ENCODE measurements at places on chromosomes 6 and 20. TPM values are rescaled to one million over a fixed set of nuclear protein-coding genes. Genes with fewer than 3 reads are reported as not detected.
A peak's percentile ranks its signal among the peaks of the same experiment; 100 is the strongest.

DNA sequence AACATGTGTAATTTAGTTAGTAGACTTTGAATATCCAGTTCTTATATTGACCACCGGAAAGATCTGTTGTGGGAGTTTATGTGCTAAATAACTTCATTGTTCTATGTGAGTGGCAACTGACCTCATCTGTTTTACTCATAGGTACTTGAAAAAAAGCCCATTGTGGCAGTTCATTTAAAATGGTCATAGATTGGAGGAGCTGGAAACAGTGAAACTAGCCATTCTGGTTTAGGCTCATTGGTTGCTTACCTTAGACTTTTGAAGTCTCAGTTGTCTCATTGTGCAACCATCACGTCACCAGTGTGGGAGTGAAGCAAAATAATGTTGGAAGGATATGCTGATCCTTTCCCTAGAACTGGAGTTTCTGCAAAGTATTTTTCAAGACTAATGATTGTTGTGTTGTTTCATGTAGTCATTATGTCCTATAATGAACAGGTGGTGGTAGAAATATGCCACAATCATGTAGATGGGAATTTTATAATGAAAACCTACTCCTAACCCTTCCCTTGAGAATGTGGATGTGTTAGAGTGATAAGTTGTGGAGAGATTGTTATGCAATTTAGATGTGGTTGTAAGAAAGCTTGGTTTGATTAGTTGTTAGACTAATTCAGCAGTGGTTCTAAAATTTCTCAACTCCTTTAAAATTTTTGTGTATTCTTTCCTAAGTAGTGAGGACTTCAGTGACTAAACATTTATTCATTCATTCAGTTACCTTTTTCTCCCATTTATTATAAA, 18.3 kb downstream of the DSP start:
- no peak for DNase-seq

GRCh38 chr6:114989279-114989964, 646.6 kb upstream of the HS3ST5 start:
- DNase-seq = peak; percentile 6

DNA sequence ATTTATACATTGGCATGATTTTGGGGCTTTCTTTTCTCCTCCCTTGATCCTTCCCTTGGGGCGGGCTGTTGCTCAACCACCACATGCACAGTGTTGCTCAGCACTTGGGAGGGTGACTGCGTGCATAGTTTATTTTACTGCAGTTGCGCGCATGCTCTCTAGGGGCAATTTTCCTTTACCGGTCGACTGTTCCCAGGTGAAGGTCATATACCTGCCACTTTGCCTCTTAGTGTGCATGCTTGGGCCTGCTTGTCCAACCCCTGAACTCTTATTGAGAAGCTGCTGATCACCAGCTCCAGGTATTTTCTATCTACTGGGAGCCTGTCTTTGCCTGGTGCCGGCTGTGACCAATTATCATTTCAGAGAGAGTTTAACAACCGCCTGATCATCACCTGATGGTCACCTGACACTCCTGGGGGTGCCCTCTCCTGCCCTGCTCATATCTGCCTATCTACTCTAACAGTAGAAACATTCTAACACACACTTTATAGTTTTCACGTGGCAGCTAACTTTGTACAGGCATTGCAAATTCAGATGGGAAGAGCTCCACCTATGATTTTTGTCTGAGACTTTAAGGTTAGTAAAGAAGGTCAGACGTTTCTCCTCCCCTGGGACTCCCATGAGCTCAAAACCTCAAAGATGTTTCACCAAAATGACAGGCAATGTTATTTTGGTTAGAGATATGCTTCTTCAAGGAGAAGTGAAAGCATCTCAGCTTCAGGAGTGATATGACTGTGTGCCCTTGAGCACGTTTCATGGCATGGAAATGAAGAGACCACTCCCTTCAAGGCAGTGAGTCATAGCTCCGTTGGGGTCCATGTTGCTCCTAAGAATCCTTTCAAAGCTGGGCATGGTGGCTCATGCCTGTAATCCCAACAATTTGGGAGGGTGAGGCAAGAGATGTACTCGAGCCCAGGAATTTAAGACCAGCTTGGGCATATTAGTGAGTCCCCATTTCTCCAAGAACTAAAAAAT, 227.5 kb upstream of the MYLIP start:
- DNase-seq = peak; percentile 66

GRCh38 chr6:29792123-29793035, 35.2 kb upstream of the HLA-G start:
- peak; percentile 53 for DNase-seq

- DNase-seq = no peak
Measured at GRCh38 chr20:52226370-52226769, 34.8 kb upstream of the ZFP64 start.

GRCh38 chr6:108961985-108962384, 113.8 kb downstream of the ARMC2 start:
- DNase-seq = peak; percentile 39

DNA sequence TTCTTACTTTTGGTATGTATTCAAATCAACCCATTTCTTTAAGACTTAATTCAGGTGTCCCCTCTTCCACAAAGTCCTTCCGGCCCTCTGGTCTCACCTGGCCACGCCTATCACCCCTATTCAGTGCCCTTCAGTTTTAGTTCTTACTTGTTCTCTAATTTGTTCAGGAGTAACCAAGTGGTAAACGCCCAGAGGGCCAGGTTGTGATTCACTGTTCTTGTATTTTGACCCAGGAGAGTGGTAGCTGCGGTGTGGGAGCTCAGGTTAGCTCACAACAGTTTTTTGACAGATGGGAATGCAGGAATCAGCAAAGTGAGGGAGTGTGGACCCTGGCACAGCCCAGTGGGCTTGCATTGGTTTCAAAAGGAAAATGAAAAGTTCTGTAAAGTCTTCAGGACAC, 81.7 kb upstream of the RIPOR2 start:
- peak; percentile 90 for DNase-seq

GRCh38 chr6:51302431-51302830, 483.8 kb downstream of the TFAP2B start:
- no peak for DNase-seq

DNA sequence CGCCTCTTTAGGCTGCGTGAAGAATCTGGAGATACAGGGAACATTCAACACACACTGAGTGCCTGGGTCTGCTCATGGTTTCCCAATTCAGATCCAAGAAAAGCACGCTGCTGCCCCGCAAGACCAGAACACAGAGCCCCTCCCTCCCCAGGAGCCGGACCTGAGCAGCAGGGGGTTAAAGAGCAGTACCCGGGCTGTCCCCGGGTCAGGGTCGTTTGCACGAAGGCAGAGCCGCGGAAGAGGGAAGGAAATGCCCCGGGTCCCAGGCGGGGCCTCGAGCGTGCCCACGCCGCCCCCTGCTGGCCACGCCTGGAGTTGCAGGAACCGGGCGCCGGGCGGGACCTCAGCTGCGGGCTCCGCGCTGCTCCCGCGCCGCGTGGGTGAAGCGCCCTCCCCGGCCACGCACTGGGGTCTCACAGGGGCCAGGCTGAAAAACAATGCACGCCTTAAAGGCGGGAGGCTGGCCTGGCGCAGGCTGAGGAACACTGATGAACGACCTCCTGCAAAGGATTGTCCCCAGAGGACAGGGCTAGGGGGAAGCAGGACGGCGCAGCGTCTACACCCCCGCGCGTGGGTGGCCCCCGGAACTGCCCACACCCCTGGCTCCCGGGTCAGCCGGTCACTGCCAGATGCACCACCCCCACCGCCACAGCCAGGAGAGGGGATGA, 48.9 kb downstream of the ANKRD60 start:
- DNase-seq = peak; percentile 52

DNA sequence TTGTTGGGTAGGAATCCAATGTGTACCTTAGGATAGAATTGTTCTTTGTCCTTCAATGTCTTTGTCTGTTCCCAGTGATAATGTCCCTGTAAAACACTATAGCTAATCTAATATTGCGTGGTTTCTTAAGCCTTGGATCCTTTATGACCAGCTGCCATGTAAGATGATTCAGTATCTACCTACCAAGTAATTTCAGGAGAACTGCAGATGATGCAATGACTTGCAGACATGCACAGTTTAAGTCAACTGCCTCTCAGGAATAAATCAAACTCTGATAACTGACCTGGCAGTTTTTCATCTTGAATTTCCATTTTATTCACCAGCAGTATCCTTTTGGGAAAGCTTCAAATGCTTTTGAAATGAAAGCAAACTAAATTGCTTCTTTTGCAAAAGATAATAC, 157.8 kb downstream of the TPBG start:
- peak; percentile 10 for DNase-seq

DNA sequence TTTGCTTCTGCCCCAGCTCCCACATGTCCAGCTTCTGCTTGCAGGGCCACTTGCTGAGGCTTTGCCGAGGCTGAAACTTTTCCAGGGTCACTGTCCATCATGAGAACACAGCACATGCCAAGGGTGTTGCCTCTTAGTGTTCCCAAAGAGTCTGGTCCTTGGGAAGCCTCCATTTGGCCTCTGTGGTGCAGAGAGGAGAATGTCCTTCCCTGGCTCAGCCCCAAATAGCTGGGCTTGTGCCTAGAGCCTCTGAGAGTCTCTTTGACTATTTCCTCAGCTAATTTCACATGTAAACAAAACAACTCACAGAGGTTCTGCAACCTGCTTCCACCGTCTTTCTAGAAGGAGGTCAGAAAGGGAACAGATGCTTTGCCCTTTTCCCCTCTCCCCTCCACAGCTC, 40.4 kb upstream of the RAB23 start:
- peak; percentile 70 for DNase-seq

Gene ZNF512B
- total RNA-seq = 7.7 TPM

Gene SLC35D3
- total RNA-seq = not detected

Gene TCFL5
- total RNA-seq = 13.8 TPM

Gene TFAP2C
- 7.5 TPM for total RNA-seq

Gene OR2H1
- not detected for total RNA-seq

Gene PNPLA1
- 0.05 TPM for total RNA-seq

Gene STX16
- 24.6 TPM for total RNA-seq

Gene HUS1B
- total RNA-seq = 0.15 TPM

Gene ZKSCAN3
- total RNA-seq = 8.1 TPM

Gene KCNB1
- total RNA-seq = not detected

Measured in M059J (cell line).